ENCODE measurements at places on chromosomes 6 and 20.

GRCh38 chr6:86686496-86686895 is 250.8 kb upstream of the HTR1E start:
- DNase-seq: no peak

- no peak for DNase-seq
These were observed 48.8 kb downstream of the DST start for GRCh38 chr6:56593801-56594318.

- DNase-seq: no peak
These were observed 6.7 kb downstream of the NCOA5 start for GRCh38 chr20:46083101-46083500.

GRCh38 chr20:21681234-21681921 is 24.1 kb upstream of the PAX1 start:
- DNase-seq: no peak

- no peak for DNase-seq
These were observed 135.6 kb downstream of the TAF4 start for GRCh38 chr20:61929971-61930666.

DNA sequence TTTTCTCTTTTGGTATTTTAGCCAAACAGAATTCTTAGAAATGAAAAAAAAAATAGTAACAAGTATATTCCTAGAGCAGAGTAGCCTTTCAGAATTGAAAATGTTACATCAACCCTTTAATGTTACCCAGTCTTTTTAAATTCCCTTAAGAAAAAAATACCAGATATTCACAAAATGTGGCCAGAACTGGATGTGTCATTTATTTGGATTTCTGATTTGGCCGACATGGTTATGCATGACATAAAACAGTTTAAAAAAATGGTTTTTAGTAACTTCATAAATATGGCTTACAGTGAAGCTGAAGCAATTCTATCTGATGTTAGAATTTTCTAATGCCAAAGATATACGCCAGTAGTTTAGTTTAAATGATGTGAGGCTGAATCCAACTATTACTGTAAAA is 112.0 kb downstream of the ATXN1 start:
- no peak for DNase-seq

DNA sequence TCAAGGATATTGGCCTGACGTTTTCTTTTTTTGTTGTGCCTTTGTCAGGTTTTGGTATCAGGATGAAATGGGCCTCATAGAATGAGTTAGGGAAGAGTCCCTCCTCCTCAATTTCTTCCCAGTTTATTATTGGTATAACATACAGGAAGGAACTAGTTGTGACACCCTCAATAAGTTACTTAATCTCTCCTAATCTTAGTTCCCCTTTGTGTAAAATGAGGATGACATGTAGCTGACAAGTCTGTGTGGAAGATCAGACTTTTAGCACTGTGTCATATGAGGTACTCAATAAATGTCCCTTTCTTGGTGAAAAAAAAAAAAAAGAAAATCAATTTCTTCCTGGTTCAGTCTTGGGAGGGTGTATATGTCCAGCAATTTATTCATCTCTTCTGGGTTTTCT is 155.8 kb downstream of the PDE7B start:
- no peak for DNase-seq

DNA sequence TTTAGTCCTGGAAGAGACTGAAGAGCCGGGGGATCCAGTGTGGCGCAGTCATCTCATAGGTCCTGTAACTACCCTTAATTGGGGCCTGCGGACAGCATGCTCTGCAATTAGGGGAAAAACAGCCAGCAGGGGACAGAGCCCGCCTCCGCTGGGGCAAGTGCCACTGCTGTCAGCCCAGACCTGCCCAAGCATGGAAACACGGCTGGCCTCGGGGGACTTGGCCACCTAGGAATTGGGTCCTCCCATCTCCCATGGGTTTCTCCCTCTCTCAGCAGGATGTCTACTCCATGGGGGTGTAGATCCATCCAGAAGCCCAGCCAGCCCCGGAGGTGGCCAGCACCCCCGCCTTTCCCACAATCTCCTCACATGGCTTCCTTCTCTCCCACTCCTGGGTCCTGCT is 3.6 kb downstream of the GHRH start:
- DNase-seq: no peak

- DNase-seq: no peak
These were observed 6.0 kb downstream of the SRC start for GRCh38 chr20:37351689-37352607.

DNA sequence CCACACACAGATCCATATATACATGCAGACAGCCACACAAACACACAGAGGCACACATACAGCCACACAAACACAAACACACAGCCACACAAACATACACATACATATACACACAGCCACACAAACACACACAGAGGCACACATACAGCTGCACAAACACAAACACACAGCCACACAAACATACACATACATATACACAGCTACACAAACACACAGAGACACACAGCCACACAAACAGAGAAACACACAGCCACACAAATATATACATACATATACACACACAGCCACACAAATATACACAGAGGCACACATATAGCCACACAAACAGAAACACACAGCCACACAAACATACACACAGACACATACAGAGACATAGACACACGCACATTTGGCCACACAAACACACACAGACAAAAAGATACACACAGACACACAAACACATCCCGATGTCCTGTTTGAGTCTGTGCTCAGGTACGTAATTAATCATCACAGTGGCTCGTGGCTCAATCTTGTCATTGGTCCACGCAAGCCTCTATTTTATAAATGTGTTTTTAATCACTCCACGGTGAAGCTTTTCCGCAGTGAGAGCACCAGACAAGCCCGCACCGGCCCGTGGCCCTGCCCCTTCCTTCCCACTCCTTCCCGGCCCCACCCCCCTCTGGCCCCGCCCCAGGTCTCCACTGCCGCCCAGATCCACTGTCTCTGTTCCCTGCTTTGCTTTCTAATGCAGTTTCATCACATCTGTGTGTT is 135.3 kb downstream of the CDH4 start:
- peak; percentile 42 for DNase-seq

DNA sequence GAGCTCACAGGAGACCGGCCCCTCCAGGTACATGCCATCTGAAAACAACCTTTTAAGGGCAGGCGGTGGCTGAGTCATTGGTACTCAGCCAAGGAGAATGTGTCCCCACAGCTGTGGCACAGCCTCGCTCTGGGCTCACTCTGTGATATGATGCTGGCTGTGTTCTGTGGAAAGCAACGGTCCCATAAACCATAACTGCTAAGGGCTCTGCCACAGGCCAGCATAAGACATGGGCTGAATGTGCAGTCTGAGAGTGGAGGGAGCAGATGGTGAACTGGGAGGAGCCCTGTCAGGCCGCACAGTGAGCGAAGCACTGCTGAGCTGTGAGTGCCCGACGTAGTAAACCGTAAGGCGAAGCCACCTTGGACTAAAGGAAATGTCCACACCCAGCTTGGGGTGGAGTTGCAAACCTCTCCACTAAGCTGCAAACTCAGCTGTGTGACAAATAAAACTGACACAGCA is 375.8 kb downstream of the THBS2 start:
- DNase-seq: no peak

DNA sequence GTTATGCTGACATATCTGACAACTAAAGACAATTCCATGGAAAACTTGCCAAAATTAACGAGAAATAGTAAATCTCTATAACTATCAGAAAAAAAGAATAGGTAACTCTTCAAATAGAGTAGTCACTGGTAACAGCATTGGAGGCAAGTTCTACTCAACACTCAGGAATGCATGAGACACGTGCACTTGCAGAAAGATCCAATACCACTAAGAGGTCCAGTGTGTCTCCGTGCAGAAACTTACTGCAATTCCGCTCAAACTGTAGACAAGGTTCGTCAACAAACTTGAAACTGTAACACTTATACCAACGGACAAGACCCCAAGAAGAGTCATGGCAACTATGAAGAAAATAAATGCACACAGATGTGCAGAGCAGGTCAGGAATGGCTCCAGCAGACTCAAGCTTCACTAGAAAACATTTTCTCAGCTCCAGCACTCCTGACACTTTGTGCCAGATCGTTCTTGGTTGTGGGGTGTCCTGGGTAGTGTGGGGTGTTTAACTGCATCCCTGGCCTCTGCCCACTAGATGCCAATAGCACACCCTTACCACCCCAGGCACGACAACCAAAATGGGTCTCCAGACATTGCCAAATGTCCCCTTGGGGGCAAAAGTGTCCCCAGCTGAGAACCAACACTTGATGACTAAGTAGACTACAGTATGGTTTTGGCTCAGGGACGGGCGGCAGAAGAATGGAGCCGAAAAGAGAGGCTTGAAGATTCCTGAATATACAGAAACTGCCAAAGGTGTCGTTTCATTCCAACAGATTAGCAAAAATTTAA is 134.8 kb downstream of the DTNBP1 start:
- DNase-seq: no peak

GRCh38 chr6:115540077-115540869 is 520.4 kb downstream of the FRK start:
- no peak for DNase-seq

DNA sequence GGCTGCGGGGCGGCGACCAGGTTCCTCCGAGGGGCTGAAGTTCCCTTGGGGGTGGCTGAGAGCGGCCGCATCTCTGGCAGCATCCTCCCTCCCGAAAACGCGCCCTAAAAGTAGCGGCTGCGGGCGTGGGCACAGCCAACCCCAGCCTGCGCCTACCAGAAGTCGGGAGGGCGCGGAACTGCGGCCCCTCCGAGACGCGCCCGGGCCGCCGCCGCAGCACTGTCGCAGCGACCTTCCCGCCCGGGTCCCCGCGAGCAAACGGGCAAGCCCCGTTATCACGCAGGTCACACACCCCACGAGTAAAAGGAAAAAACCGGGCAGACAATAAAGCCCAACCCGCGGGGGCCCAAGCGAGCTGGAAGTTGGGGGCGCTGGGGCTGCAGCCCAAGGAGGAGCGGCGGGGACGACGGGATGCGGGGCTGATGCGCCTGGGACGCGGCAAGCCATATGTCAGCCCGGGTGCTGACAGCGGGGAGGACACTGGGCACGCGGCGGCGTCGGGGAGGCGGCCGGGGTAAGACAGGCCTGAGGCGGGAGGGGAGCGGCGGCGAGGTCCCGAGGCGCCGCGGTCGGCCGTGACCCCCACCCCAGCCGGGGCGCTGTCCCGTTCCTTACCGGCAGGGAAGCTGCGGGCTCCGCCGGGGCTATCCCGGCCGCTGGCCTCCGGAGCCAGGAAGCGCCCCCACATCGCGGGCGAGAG is 659 bp downstream of the CEP85L start:
- DNase-seq: no peak

GRCh38 chr20:51667002-51667408 is 101.2 kb downstream of the ATP9A start:
- no peak for DNase-seq

DNA sequence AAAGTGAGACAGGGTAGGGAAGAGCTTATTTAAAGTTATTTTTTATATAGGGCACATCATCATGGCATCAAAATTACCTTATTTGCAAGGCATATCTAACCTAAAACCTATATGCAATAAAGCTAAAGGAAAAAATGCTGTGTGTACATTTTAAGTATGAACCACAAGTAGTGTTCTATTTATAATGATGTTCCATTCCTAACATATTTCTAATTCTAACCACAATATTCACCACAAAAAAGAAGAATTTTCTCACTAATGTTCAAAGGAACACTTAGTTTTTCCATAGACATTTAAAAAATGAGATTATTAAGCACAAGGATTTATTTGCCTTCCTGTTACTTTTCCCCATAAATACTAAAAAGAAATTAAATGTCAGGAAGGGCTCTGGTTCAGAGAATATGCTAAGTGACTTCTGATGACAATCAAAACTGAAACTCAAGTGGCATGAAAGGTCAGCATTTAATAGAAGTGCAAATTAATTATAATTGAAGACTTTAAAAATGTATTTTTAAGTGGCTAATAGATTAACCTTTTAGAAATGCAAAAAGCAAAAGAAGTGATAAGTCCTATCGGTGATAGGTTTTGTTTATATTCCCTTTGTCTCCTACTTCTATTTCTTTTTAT is 25.1 kb downstream of the GPR63 start:
- DNase-seq: no peak

DNA sequence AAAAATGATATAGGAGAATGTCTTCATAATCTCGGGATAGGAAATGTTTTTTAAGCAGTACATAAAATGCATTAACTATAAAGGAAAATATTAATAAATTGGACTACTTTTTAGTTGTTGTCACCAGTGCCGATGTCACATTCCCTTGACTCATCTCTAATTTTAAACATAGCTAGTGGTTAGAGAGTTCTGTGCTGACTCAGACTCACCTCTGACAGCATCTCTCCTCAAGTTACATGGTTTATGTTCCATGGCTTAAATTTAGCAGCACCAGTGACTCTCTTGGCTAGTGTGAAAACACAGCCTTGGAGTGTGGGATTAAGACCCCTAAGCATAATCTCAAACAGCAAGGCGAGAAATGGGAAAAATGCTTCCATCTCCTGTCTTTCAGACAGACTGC is 311.8 kb upstream of the MMS22L start:
- DNase-seq: peak; percentile 78

GRCh38 chr6:90076511-90077415 is 182.5 kb downstream of the GJA10 start:
- DNase-seq: no peak

GRCh38 chr6:7389162-7389450 is 436 bp downstream of the CAGE1 start:
- DNase-seq: peak; percentile 69

DNA sequence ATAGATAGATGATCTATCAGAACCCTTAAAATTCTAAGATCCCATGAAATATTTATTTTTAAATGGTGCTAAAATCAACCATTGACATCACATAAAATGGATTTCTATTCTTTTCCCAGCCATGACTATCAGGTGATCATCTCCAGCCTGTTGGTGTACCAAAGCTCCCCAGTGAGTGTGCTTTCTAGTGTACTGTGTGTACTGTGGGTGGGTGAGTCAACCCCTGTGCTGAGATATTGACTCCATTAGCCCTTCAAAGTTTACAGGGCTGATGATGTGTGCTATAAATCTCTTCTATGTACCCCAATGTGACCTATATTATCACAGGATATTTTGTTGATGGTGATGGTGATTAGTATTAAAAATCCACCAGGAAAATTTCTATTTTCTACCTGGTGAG is 344.6 kb downstream of the MMUT start:
- no peak for DNase-seq

- DNase-seq: no peak
These were observed 75.0 kb downstream of the NOL4L start for GRCh38 chr20:32510120-32510600.

GRCh38 chr6:111989743-111990142 is 64.2 kb upstream of the CCN6 start:
- no peak for DNase-seq

GRCh38 chr20:40197691-40198090 is 491.3 kb downstream of the MAFB start:
- DNase-seq: peak; percentile 11

- DNase-seq: no peak
These were observed 228.3 kb downstream of the SLC35F1 start for GRCh38 chr6:118135371-118135770.

DNA sequence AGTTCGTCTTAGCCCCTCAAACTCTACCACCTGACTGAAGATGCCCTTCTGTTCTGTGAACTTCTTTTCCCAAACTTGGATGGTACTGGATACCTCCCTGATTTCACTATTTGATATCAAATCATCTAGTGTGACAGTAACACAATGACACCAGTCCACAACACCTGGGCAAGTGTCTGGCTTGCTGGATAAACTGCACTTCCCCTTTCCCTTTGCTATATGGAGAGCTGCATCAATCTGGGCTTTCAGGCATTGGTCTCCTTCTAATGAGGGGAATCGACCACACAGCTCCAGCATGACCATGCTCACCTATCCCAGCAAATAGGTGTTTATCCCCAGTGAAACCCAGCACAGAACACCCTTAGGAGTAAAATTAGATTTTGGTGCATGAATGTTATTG is 3.1 kb downstream of the F13A1 start:
- DNase-seq: no peak

Measured in cardiac muscle cell (in vitro differentiated cells and primary cell).